Activated CD4-positive, alpha-beta T cell treated with anti-CD3 and anti-CD28 coated beads, Interleukin-2, amount 50 U/mL, for 16 hours (primary cell): ENCODE measurements at places on chromosomes 6 and 20.
A peak's percentile ranks its signal among the peaks of the same experiment; 100 is the strongest.

DNA sequence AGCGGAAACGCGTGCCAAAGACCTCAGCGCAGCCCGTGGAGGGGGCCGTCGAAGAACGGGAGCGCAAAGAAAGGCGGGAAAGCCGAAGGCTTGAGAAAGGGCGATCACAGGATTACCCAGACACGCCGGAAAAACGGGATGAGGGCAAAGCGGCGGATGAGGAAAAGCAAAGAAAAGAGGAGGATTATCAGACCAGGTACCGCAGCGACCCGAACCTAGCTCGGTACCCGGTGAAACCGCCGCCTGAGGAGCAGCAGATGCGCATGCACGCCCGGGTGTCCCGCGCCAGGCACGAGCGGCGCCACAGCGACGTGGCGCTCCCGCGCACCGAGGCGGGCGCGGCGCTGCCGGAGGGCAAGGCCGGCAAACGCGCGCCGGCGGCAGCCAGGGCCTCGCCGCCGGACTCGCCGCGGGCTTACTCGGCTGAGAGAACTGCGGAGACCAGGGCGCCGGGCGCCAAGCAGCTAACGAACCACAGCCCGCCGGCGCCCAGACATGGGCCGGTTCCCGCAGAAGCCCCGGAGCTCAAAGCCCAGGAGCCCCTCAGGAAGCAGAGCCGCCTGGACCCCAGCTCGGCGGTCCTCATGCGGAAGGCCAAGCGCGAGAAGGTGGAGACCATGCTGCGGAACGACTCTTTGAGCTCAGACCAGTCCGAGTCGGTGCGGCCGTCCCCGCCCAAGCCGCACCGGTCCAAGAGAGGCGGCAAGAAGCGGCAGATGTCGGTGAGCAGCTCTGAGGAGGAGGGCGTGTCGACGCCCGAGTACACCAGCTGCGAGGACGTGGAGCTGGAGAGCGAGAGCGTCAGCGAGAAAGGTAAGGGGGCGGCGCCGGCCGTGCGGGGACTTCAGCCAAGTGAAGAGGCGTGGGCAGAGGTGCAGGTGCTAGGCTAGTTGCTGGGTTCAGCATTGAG is 296.2 kb downstream of the RIMS1 start:
- peak; percentile 1 for DNase-seq

DNA sequence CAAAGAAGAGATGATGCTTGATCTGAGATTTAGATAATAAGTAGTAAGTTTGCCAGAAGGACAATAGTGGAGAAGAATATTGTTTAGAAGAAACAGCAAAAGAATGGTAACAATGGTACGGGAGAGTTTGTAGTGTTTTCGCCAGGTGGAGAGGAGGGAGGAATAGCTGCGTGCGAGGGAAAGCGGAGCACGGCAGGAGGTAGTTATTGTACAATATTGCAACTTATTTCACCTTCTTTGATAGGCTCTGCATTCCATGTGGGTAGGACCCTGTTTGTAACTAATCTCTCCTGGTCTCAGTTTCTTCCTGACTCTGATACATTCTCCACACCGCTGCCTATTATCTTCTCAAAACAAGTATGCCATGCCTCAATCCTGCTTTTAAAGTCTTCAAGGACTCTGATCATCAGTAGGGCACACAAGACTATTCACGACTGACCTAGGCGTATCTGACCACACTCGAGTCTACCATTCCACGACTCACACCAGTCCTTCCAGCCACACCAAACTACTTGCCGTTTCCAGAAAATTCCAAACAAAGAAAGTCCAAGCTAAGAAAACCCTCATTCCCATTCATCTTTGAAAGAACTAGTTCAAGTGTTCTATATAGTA is 1.1 kb downstream of the PPIL4 start:
- no peak for DNase-seq

GRCh38 chr20:51188941-51189340 is 166.0 kb upstream of the KCNG1 start:
- DNase-seq = no peak

- DNase-seq = peak; percentile 57
Observed at GRCh38 chr20:667351-668034, 8.1 kb downstream of the SCRT2 start.

DNA sequence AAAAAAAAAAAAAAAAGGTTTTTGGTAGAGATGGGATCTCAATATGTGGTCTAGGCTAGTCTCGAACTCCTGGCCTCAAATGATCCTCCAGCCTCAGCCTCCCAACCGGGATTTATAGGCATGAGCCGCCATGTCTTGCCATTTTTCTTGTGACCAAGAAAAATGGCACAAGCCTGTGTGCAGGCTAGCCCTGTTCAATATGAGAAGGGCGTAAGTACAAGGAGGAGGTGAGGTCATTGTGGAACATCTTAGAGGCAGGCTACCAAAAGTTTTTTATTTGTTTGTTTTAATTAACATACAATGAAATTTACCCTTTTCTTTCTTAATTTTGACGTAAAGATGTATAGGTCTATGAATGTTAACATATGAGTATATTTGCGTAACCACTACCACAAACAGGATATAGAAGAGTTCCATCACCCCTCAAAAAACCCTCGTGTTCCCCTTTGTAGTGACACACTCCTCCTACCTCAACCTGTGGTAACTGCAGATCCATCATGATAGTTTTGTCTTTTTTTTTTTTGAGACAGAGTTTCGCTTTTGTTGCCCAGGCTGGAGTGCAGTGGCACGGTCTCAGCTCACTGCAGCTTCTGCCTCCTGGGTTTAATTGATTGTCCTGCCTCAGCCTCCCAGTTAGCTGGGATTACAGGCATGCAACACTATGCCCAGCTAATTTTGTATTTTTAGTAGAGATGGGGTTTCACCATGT is 28.3 kb upstream of the KIF3B start:
- DNase-seq = peak; percentile 78

DNA sequence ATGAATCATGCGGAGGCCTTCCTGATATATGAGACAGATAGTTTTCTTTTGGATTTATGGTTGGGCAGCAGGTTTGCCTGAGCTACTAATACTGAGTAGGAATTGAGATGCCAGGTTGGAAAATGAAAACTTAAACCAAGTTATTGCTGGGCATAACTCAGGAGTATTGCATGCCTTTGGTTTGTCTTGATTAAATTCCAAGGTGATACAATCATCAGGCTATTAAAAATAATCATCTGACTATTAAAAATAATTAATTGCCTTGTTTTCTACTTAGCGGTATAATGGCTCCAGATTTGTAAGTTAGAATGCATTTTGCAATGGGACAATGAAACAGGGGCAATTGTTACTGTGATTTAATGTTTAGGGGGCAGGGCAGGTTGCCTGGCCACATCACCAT is 15.5 kb upstream of the RNF144B start:
- DNase-seq = no peak

DNA sequence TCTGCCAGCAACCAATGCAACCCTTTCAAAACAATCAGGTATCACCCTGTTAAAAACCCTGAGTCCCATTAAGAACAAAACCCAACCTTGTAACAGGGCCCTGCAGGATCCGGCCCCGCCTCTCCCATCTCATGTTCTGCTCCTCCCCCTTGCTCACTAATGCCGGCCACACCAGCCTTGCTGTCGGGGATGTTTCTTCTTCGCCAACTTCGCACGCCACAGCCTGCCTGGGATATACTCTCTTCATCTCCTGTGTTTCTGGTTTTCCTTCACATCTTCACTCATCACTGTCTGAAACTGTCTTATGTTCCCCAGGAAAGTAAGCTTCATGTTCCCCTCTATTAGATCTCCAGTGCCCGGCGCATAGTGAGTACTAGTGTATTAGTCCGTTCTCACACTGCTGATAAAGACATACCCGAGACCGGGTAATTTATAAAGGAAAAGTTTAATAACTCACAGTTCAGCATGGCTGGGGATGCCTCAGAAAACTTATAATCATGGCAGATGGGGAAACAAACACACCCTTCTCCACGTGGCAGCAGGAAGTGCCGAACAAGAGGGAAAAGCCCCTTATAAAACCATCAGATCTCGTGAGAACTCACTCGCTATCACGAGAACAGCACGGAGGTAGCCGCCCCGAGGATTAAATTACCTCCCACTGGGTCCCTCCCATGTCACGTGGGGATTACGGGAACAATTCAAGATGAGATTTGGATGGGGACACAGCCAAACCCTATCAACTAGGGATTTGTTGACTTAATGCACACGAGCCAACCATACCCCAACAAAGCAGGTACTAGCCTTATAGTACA is 5.1 kb downstream of the TP53RK start:
- DNase-seq = no peak

DNA sequence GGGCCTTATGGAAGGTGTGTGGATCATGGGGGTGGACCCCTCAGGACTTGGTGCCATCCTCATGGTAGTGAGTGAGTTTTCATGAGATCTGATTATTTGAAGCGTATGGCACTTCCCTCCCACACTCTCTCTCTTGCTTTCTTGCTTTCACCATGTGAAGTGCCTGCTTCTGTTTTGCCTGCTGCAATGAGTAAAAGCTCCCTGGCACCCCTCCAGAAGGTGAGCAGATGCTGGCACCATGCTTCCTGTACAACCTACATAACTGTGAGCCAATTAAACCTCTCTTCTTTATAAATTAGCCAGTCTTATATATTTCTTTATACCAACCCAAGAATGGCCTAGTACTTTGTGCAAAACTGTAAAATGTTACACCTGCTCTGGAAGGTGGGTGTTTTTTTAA is 396.8 kb upstream of the HS3ST5 start:
- DNase-seq = no peak

- DNase-seq = peak; percentile 25
Observed at GRCh38 chr6:41428996-41429421, 93.6 kb downstream of the NCR2 start.

DNA sequence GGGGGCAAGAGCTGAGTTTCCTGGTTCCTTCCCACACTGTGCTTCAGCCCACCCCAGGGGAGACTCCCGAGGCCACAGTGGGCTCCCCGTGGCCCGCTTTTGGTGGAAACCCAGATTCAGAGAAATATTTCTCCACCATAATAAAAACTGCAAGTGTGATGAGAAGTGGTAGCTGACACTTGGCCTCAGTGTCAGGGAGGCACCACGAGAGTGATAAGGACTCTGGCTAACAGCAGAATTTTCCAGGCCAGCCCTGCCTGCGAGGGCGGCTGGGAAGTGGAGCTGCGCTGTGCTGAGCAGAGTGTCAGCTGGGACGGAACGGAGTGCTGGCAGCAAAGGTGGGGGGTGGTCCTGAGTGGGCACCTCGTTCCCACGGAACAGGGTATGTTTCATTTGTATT is 22.5 kb downstream of the SPATA2 start:
- no peak for DNase-seq

DNA sequence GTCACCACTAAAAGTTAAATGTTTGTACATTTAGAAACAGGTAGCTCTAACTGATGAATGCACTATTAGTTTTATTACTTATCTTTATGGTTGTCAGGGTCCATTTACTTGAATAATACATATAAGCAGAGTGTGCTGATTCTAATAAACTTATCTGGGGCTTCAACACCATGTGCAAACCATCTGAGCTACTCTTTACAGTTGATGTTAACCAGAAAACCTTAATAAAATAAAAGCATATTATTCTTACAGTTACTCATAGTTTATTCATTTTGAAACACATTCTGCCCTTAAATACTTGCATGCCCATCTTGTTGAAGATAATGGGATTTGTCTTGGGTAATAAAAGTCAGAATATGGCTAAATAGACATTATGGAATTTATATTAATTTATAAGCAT is 1042.2 kb downstream of the EPHA7 start:
- DNase-seq = no peak

- DNase-seq = no peak
Observed at GRCh38 chr6:143544011-143544696, 32.6 kb upstream of the FUCA2 start.

DNA sequence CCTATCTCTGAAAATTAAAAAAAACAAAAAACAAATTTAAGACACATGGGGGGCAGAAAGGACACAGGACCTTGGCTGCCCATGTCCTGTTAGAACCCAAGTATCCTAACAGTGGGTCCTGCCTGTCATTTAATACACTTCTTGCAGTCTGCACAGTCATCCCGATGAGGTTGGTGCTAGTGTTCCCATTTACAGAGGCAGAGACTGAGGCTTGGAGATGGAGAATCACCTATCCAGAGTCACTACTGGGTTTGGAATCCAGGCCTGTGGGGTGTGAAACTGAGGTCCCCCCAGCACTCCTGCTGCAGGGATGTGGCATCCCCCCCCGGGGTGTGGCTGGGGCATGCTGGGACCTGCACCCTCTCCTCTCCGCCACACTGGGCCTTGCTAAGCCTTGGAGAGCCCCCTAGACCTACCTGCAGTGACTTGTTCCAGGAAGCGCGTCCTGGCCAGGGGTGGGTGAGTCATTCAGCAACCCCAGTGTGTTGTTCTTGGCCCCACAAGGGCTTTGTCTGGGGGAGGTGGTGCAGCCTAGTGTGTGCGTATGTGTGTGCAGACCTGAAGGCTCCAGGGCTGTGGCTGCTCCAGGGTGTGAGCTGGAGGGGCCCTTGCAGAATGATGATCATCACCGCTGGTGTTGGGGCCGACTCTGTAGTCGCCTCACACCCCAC is 49.7 kb downstream of the BCAS4 start:
- peak; percentile 91 for DNase-seq

DNA sequence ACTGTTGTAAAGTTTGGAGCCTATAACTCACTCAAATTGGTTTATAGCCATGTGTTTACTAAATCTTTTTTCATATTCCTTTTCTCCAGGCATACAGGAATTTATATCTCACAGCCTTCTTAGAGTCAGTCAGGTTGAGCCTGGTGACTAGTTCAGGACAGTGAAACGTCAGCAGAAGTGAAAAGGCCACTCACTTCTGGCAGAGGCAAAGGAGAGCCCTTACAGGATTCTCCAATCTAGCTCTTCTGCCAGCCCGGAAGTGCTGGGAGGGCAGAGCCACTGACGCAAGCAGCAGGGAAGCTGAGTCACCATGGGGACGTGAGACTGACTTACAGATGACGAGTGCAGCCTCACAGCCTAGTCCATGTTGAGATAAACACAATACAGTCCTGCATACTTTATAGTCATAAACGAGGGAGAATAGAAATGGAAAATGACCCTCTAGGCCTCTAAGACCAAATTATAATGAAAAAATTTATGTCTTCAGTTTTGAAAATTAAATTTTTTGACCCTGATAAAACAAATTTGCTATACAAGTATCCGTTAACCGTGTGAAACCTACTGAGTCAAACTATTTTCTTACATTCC is 1.3 kb downstream of the PXT1 start:
- peak; percentile 95 for DNase-seq

- DNase-seq = no peak
Observed at GRCh38 chr20:64080013-64080812, at the start of gene OPRL1. TSS of gene OPRL1 (plus strand) at chr20:64080082. CDS start at chr20:64092721, 12,639 bp downstream.

DNA sequence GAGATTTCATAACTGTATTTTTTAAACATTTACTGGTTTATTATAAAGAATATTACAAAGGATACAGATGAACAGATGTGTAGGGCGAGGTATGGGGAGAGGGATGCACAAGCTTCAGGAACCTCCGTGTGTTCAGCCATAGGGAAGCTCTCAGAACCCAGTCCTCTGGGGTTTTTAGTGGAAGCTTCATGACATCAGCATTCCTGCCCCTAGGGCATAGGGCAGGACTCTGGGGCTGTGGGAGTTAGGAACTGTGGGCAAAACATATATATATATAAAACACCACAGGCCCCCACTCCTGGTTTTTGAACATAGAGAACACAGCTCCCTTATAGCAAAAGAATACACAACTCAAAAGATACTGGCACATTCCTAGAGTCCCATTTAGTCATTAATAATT is 21.9 kb downstream of the EFCAB8 start:
- DNase-seq = no peak
